ENCODE measurements at places on chromosomes 4 and X.

- DNase-seq, result no peak
These were observed 83.3 kb downstream of the C4orf33 start for GRCh38 chr4:129179276-129179675.

- no peak for DNase-seq
These were observed 122.6 kb downstream of the SHISA3 start for GRCh38 chr4:42519803-42520417.

DNA sequence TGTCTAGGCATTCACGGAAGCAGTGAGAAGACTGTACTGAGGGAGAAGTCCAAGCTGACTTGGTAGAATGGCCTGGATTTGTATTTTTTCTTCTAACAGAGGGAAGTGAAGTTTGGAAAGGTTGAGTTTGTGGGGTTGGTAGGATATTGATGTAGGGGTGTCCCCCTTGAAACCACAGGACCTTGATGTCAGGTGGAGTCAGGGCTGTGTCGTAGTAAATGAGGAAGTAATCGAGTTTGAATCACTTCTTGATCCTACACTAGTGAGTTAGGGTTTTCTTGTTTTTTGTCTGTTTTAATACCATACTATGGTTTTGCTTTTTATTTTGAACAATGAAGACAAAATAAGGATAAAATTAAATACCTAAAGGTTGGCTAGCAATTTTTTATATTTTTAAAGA, 30.1 kb upstream of the ANAPC4 start:
- DNase-seq, result no peak

GRCh38 chr4:176583278-176583677, 209.4 kb downstream of the VEGFC start:
- no peak for DNase-seq

GRCh38 chr4:135050086-135050717, 848.6 kb upstream of the PABPC4L start:
- DNase-seq, result no peak

- no peak for DNase-seq
These were observed 158.6 kb downstream of the TET2 start for GRCh38 chr4:105305019-105305836.

DNA sequence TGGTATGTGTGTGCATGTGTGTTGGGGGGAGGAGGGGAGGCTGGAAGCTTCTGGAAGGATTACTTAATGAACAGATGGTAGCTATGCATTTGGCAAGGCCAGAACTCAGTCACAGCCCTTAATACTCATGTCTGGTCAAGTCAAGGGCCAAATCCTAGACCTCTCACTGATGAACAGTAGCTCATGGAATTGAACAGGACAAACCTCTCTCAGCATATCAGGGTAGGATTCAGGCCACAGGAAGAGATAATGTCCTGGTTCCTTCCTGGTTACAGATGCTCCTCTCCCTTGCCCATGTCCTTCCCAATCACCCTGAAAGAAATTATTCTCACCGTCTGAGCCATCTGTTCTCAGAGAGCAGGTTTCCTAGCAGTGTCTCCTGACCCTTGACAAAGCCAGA, 165.7 kb downstream of the SOWAHB start:
- DNase-seq, result no peak

DNA sequence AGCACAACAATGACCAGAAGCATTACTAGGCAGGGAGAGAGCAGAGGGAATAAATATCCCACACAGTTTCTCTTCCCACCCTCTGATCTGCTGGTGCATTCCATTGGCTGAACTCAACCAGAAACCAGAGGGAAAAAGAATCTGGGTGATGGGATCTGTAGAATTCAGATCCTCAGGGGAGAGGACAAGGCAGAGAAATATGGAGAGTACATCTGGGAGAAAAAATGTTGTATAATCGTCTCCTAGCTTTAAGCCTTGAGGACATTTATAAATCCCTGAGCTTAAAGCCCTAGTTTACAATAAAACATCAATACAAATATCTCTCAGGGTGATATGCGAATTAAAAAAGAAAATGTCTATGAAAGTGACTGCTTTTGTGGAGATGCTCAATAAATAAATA, 368.1 kb upstream of the MAD2L1 start:
- DNase-seq, result no peak

DNA sequence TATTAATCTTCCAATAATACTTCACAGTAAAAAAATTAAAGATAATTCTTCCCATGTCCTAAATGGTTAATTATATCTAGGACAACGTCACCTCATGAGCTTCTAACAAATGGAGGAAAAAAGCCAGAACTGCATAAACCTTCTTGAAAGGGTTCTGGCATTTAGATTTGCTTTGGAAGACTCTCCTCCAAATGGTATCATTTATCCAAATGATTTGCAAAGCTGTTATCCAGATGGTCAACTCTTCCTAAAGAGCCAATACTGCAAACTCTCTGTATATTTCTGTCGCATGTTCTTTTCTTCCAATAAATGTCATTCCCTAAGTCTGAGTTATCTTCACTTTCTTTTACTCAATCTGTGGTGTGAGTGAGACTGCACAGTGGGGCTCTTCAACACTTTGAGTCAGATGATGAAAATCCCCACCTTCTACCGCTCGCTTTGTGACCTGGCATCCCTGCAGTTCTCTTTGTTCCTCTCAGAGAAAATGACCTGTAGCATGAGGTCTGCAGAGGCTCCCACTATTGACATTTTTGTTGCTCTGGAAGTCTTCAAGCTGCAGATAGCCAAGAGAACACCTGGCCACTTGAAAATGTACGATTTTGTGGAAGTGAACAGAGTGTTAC, 52.9 kb downstream of the TMEM150C start:
- no peak for DNase-seq

DNA sequence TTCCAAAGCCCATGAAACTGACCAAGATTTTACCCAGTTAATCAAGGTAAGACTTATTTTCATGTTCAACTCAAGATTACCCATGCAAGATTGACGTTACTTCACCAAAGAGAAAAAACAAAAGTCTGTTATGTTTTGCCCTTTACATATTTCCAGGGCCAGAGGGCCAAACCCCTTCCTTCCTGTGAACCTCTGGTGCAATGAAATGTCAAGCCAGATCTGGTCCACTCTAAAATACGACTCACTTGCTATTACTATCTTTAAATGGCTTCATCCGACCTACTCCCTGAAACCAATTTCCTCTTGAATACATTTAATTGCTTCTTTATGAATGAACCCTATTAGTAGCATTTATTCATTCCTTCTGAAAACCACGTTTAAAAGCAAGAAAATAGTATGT, 33.0 kb downstream of the TSPAN5 start:
- no peak for DNase-seq

Data from 8988T (cell line).